ENCODE measurements at places on chromosomes 2 and 18.

DNA sequence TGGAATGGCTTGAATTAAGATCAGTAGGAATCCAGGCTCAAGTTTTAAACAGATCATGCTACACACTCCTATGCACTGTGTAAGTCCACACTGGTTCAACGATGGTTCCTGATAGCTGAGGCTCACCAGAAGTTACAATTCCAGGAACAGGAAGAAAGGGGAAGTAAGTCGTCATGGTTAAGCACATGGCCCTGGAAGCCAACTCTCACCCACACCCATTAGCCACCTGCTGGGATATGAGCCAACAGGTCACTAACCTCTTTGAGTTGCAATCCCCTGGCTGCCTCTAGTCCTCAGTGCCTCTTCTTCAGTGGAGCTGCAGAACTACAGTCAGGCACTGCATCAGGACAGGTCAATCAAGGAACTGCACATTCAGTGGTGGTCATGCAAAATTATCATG is 133.5 kb downstream of the TMEM182 start:
- DNase-seq: no peak

DNA sequence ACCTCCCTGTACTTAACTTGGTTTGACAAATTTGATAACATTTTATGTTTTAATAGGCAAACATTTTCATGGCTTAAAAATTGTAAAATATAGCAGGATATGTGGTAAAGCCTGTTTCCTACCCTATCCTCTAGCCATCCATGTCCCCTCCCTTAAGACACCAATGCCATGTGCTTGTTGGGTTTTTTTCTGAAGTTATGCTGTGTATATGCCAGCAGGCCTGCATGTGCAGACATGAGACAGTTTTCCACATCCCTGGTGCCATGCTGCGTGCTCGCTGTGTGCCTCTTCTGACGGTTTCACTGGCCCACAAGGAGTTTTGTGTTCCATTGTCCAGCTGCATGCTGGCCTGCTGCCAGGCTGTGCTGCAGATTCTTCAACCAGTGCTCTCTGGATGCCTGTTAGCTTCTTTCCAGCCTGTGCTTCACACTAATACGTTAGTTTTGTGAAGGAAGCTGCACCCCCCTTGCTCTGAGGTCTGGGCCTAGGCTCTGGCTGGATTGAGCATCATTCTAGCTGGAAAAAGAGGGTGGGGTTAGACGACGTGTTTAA is 16.9 kb downstream of the INPP4A start:
- no peak for DNase-seq

GRCh38 chr2:101427743-101428142 is 40.4 kb upstream of the CREG2 start:
- DNase-seq: no peak

DNA sequence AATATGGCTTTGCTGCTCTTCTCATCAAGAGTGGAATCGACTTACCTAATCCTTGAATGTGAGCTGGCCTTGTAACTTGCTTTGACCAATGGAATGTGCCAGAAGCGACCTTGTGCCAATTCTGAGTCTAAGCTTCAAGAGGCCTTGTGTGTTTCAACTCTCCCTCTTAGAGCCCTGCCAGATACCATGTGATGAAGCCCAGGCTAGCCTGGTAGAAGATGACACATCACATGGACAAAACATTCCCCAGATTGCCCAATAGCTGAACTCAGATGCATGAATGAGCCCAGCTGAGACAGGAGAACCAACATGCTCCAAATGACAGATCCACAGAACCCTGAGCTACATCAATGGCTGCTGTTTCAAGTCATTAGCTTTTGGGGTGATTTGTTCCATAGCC is 4.2 kb upstream of the KLHL14 start:
- DNase-seq: no peak

DNA sequence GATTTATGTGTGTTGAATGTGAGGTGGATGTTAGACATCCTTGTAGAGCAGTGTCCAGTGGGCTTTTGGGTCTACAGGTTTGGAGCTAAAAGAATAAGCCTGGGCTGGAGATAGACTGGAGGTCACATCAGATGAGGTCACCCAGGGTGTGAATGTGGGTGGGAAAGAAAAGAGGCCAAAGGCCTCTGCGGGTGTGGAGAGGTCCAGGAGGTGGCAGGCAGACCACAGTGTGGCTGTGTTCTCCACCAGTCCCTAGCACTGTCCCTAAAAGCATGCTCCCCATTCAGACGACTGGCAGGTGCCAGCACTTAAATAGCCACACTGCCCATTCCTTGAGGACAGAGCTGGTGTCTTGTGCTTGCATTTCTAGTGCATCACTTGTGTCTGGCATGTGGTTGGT is 4.1 kb downstream of the ATG4B start:
- DNase-seq: no peak

DNA sequence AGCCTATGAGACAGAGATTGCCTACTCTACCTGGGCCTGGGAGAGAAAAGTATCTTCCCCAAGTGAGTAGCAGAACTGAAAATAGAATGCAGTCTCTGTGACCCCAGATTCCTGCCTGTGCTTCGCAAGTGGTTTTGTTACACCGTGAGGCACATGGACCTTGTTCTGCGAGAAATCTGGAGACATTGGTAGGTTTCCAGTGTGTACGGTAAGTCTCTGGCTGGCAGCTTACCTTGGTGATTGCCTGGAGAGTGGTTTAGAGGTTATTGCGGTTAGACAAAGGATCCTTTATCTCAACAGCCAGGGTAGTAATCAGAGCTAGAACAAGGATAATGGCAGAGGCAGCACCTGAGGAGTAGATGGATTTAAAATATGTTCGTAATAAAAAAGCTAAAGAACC is 606.0 kb upstream of the GCFC2 start:
- DNase-seq: peak; percentile 38

- DNase-seq: no peak
These were observed 110.7 kb upstream of the HAAO start for GRCh38 chr2:42902939-42903709.

DNA sequence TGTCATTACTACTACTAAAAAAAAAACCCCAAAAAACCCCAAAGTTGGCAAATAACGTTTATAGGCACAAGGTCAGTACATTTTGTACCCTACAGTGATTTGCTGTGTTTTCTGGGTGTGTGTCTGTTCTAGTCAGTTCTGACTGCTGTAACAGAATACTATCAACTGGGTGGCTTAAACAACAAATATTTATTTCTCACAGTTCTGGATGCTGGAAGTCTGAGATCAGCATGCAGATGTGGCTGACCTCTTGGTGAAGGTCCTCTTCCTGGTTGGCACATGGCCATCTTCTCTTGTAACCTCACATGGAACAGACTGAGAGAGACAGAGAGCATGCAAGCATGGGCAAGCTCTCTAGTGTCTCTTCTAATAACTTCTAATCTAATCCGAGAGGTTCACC is 103.1 kb downstream of the CERS6 start:
- no peak for DNase-seq

GRCh38 chr2:168895771-168896170 is 5.3 kb upstream of the G6PC2 start:
- no peak for DNase-seq

DNA sequence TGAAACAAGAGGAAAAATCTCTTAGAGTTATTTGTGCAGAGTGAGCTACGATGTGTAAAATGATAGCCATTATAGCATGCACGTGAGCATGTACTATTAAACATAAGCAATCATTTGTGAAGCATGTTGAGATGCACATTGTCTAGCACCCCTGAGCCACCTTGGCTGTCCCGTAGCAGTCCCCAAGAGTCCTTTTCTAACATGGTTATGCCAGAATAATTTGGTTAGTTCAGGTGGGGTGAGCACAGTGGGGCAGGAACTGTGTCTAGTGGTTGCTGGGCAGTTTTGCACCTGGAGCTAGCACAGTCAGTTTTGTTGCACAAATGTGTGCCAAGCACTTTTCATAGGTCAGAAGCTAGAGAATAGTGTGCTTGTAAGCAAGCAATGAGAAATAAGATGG is 809.8 kb downstream of the RNF144A start:
- no peak for DNase-seq

- DNase-seq: no peak
These were observed 53.6 kb upstream of the LPIN2 start for GRCh38 chr18:3066341-3067110.

DNA sequence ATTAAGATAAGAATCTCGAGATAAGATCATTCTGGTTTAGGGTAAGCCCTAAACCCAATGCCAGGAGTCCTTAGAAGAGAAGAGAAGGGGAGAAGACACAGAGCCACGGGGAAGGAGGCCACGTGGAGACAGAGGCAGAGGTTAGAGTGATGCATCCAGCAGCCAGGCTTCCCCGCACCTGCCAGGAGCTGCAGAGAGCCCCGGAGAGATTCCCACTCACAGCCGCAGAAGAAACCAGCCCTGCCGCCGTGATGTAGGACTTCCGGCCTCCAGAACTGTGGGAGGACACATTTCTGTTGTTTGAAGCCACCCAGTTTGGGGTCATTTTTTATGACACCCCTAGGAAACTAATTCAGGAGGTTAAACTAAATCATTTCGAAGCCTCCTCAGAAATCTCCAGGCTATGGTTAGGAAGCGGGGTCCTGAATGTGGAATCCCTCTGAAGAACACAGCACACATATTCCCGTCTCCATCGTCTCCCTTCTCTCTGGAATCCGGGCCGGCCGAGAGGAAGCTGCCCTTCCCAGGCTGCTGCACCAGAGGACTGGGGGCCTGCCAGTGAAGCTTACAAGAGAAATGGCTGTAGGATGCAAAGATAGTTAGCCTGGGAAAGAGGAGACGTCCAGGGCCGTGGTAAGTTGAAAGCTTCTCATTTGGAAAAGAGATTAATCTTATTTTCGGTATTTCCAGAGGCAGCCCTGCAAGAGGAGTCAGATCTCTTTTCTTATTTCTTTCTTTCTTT is 156.6 kb downstream of the TWIST2 start:
- no peak for DNase-seq
